Stimulated activated CD4-positive, alpha-beta T cell treated with anti-CD3 and anti-CD28 coated beads, Interleukin-4, amount 100 ng/mL, for 24 hours (primary cell): ENCODE measurements at places on chromosomes 5 and 9.

DNA sequence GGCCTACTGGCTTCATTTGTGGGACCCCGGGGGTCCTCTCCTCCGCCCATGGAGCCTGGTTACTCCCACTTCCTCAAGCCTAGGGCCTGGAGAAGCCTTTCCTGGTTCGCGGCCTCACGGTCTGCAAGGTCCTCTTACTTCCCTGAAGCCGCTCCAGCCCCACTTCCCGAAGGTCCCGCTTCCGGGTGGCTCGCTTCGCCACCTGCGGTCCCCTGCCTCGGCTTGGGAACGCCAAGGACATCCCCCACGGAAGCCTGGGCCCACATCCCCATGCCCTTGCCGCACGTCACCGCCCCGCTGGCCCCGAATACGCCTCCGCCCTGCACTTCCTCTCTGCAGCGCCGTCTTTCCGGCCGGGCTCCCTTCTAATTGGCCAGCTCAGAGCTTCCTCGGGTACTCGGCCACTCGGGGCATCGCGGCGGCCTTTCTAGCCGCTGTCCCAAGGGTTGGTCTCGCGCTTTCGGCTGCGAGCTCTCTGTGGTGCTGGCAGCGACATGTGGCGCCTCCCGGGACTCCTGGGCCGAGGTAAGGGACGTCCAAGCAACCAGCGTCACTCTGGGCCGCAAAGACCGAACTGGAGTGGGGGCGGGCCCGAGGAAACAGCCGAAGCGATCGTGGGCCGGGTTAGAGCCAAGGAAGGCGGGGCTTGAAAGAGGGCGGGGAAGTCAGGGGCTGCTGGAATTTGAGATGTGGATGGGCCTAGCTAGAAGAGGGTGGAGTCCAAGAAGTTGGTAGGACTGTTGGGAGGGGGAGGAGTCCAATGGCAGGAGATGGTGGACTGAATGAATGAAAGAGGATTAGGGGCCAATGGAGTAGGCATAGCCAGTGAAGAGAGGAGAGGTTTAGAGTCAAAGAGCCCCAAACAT lies at the start of gene DELE1:
DELE1 (plus strand) TSS at position 424 of the 866 bp plus-strand sequence; CDS start at position 495, 71 bp downstream.
- DNase-seq: peak; percentile 92

GRCh38 chr5:55959208-55959607 lies 35.6 kb downstream of the IL6ST start:
- no peak for DNase-seq

DNA sequence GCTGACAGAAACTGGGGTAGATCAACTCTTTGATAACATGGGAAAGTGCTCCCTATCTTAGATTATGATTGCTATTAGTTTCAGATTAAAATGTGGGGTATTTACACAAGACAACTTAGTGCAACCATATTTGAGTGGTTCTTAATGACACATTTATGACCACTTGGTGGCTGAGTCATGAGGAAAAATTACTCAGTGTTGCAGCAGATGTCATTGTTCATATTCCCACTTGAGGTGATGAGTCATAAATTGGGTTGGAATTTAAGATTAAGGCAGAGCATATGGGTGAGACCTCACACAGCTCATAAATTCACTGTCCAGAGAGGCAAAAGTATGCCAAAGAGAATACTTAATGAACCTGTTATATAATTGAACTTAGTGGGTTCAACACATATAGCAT lies 408.3 kb downstream of the DMRT2 start:
- no peak for DNase-seq

GRCh38 chr5:28226407-28226806 lies 1188.0 kb upstream of the CDH9 start:
- DNase-seq: no peak

- peak; percentile 79 for DNase-seq
These were observed 1.3 kb upstream of the TRMO start for GRCh38 chr9:97923529-97924108.

DNA sequence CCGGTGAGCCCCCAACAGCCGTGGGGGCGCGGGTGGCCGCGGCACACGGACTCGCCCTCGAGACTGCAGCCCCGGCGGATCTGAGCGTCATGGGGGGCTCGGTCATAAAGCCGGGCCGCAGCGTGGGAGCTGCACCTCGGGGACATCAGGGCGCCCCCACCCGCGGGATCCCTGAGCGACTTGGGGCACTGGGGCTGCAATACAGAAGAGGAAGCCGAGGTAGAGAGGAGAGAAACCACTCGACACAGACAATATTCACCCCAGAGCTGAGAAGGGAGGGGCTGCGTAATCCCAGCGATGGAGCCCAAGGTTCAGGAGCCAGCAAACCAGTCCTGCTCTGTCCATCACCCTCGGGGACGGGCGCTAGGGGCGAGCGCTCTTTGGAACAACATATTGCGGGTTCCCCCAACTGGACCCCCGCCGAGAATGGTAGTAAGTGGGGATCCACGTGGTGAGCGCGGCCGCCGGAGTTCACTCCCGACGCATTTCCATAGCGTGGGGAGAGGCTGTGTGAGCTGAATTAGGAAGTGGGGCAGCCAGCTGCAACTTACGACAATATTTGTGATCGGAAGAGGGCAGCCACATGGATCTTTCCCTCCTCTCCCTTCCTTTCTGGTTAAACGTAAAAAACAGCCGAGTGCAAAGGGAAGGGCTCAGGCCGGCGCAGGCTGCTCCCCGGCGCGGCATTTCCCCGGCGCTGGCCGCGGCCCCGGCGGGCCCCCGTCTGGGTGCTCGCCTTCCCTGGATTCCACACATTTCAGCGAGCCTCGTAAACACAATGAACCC lies 9.9 kb downstream of the PTCH1 start:
- peak; percentile 27 for DNase-seq

- no peak for DNase-seq
These were observed 20.5 kb upstream of the SHB start for GRCh38 chr9:38089387-38090165.

- no peak for DNase-seq
These were observed 19.5 kb downstream of the THBS4 start for GRCh38 chr5:80054682-80055081.

DNA sequence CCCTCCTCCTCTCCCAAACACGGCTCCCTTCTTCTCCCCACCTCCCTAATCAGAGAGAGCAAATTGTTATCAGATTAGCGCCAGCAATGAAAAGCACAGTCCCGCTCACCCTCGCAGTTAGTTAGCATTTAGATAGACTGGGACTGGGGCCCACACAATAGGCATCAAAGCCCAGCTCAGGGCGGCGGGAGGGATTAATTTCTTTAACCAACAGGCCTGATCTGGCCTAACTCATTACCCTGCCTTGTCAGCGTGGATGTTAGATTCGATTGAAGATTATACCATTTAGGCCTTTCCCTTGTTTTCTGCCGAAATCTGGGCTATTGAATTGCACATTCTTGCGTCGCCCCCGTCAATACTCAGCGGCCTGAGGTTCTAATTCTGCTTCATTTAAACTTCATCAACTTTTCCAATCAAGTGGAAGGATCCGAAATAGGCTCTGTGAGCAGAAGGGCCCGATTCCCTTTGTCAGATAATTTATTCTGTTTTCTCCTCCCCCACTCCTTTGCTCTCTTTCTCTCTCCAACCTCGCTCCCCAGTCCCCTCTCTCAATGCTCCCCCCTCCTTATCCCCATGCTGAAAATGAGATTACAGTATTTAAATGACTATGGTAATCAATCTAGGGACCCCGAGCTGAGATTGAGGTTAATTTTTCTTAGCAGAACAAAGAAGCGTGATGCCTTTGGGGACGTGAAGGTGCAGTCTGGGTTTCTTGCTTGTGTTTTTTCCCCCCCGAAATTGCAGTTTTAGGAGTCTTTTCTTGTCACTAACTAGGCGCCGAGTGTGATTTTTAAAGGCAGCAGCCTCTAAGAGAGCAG lies 15.1 kb downstream of the CFAP77 start:
- no peak for DNase-seq

GRCh38 chr5:473551-474192 lies 30.7 kb downstream of the EXOC3 start:
- DNase-seq: peak; percentile 29

- no peak for DNase-seq
These were observed 1494.4 kb upstream of the NUDT12 start for GRCh38 chr5:105057001-105057436.

DNA sequence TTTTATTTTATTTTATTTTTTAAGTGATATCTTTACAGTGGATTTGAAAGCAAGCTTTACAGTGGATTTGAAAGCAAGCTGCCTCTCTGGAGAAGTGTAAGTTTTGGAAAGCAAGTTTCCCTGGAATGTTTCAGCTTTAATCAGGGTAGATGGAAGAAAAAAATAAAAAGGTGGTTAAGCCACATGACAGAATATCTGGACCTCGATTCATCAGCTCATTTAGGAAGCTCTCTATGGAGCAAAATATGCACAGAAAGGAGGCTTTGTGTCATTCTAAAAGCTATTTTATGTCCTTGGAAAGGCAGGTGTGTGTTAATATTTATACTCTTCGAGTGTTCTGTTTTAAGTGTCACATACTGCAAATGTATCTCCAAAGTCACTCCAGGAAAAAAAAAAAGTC lies 409.2 kb upstream of the KLF4 start:
- DNase-seq: no peak

DNA sequence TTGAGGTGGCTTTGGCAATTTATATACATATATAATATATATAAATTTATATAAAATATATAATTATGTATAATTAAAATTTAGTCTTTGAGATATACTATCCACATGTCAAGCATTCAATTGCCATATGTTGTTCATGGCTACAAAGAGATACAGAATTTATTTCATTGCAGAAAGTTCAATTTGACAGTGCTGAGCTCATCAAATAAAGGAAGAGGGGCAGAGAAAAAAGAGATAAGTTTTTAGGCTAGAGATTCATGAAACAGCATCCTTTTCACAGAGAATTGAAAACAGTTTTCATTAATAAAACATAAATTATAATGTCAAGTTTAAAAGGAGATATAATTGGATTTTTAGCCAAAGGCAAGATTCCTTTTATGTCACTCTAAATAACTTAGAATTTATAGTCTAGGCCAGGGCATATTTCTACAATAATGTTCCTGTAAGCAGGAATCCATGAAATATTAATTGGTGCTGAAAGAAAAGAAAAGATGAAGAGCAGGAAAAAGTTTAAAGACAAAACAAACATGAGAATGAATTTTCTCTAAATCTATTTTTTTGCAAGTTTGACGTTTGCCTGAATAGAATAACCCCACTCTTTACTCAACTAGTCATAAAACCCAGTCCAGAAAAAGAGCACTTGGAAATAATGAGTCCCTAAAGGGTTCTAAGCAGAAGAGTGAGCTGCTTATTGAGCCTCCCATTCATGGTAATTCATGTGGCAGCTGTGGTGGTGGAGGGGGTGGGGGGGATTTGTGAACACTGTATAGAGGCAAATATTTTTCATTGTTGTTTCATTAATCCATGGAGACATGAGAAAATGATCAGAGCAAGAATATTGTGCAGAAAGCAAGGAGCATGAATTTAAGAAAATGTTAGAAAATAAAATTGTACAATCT lies 1279.5 kb downstream of the CDH12 start:
- DNase-seq: no peak

GRCh38 chr5:9351546-9351945 lies 194.3 kb downstream of the SEMA5A start:
- no peak for DNase-seq

GRCh38 chr9:33172256-33173238 lies 5.4 kb upstream of the B4GALT1 start:
- DNase-seq: no peak

DNA sequence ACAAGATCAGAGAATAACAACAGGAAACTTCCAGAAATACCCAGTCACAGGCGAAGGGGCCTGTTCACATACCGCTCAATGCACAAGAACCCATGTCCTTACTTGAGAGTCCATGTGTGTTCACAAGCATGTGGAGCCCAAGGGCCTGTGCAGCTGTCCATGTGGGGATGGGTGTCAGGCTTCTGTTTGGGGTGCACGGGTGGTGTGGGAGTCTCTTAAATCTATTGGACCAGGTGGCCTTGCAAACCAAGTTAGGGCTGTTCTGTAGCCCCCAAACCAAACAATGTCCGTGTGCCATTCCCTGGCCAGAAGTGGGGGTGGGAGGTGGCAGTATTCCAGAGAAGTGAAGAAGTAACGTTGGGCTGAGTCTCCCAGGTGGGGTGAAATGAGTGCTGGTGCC lies 222.3 kb downstream of the PBX3 start:
- no peak for DNase-seq

- no peak for DNase-seq
These were observed 156.4 kb upstream of the COX7C start for GRCh38 chr5:86461169-86461956.

- DNase-seq: no peak
These were observed 101.7 kb upstream of the FST start for GRCh38 chr5:53378590-53379247.

DNA sequence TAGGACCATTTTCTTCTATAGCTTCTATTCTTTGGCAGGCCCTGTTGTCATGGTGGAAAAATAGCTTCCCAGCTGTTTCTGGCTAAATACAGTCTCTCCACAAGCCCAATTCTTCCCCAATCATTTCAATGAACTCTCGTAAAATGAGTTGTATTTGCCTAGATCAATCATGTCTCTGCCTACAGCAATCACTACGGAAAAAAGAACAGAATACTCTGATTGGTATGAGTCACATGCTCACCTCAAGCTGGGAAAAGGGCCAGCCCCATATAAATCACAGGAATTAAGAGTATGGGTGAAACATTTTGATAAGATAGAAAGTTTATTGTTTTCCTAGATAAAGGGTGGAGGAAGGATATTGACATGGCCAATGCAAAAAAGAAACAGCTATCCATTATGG lies 711.4 kb downstream of the EFNA5 start:
- DNase-seq: no peak

- no peak for DNase-seq
These were observed 189.9 kb upstream of the RGMB start for GRCh38 chr5:98583586-98583985.

DNA sequence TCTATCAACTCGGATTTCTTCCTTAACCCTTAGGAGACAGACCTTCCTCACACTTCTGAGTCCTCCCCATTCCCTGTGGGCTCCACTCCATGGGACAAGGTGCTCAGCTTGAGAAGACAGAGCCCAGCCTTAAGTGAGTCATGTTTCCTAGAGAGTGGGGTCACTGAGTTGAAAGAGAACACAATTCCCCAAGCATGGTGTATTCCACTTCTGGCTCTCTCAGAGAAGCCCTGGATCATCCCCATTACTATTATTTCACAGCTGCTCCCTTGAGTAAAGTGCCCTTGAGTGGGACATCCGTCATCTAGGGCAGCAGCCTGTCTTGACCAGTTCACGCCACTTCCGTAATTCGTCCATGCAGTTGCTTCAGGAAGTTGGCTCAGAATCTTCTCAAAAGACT lies 604.8 kb downstream of the BNC2 start:
- DNase-seq: no peak

DNA sequence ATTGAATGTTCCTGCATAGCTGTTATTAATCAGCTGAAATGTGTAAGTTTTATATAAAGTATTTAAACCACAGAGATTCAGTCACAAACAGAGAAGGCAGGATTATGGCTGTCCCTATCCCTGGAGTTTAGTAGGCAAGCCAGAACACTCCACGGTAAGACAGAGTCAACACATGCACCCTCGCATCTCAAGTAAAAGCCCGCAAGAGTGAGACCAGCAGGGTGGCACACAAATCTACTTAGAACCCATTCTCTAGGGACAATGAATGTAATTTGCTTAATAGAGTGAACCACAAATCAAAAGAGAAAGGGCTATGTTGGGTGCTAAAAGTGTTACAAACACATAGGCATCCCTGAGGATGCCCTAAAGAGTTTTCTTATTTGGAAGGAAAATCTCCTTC lies 35.1 kb downstream of the LPAR1 start:
- no peak for DNase-seq
